ENCODE measurements at places on chromosomes 1 and 21.

DNA sequence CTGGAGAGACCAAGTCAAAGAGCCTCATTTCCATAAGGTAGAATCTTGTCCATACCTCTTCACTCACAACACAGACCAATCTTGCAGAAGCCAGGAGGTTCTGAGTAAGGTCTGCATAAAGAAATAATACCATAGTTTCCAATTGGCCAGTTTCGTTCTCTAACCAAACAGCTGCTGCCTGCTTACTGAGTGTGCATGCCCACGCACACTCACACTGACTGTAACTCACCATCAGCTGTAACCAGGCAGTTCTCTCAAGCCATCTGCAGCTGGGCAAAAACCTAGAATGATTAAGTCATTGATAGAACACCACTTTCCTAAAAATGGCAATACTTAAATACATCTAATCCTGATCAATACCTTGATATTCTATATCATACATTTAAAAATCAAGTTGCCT, 106.6 kb upstream of the VAV3 start:
- no peak for DNase-seq

- DNase-seq: no peak
Observed at GRCh38 chr1:241770115-241770514, 77.9 kb upstream of the EXO1 start.

DNA sequence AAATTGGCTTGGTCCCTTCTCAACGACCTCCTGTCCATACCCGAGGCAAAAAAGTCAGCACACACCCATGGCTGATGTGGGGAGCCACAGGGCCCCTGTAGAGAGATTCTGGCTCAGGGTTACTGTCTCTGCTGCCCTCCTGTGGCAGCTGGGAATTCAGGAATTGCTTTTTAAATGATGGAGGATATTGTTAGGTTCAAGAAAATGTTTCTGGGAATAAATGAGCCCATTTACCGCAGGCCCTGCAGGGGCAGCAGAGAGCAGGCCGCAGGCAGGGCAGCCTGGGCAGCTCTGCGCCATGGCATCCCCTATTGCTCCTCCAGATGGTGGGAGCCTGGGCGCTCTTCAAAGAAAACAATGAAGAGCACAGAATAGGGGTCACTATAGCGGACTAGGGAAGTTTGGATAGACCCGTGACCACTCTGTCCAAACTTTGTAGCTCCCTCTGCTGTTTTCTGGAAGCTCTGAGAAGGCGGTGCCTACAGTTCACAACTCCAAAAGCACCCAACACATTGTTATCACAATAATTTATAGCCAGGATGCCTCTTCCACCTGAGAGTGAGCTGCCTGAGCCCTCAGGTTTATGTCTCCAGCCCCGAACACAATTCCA, 201.1 kb downstream of the BACH1 start:
- peak; percentile 21 for DNase-seq

DNA sequence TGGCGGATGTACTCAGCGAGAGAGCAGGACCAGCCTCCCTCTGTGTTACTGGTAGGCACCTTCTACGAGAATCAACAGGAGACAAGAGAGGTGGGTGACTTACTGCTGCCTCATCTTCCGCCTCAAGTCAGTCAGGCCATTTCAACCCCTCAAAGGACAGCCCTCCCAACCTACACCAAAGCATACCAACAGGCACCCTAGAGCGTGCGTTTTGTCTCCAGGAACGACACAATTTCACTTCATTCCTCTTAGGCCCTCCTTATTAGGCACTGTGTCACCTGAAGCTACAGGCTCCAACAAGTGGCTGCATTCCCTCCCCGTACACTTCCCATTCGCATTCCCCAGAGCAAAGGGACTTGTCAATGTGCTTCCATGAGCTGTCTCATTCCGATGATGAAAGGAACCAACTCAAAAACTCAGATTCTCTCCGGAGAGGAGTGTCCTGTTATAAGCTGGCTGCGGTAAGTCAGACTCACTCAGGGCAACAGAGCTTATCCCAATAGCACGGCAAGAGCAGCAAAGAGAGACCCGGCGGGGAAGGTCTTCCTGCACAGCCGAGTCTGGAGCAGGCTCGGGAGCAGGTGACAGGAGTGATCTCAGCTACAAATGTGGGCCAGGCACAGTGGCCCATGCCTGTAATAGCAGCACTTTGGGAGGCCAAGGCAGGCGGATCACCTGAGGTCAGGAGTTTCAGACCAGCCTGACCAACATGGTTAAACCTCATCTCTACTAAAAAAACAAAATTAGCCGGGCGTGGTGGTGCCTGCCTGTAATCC, 120.6 kb upstream of the IFFO2 start:
- DNase-seq: no peak

- no peak for DNase-seq
Observed at GRCh38 chr21:34782506-34783360, 113.9 kb downstream of the CLIC6 start.

DNA sequence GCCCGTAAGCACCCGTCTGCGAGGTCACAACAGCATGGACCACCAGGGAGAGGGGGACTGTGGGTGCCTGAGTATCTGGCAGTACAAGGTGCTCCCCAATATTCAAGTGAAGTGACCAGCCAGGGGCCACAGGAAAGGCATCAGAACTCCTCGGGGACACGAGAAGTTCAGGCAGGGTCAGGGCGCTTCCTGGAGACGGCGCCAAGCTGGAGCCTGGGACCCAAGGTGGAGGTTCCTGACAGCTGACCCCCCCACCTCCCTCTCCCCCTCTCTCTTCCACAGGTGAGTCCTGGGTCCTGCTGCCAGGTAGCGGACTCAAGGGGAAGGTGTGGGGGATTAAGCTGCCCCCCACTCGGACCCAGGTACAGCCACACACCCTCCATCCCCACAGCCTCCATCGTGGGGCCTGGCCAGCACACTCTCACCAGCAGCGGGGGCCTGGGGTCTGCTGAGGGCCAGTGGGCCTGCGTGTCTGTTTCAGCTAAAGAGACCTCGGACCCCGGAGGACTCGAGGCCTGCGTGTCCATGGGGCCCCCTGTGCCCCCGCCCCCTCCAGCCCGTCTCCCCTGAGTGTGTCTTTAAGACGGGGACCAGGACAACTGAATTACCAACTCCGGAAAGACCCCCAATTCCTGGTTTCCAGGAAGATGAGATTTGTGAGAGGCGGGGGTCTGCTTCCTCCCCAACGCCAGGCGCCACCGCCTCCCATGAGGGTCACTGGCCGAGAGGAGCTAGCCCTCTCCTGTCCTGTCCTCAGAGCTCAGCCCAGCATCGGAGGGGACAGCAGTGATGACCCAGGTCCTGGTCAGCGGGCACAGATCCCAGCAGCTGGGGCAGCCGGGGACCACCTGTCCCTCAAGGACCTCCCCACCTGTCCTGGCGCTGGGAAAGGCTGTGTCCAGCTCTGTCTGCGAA, 6.2 kb downstream of the TNFRSF18 start:
- no peak for DNase-seq

GRCh38 chr1:160117300-160117699, 1.7 kb downstream of the ATP1A2 start:
- no peak for DNase-seq

- DNase-seq: no peak
Observed at GRCh38 chr1:202305168-202305567, 36.6 kb downstream of the UBE2T start.

DNA sequence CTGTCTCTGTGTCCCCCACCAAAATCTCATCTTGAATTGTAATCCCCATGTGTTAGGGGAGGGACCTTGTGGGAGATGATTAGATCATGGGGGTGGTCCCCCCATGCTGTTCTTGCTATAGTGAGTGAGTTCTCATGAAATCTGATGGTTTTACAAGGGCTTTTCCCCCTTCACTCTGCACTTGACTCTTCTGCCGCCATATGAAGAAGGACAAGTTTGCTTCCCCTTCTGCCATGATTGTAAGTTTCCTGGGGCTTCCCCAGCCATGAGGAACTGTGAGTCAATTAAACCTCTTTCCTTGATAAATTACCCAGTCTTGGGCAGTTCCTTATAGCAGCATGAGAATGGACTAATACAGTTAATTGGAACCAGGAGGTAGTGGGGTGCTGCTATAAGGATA, 137.1 kb upstream of the RAB4A start:
- no peak for DNase-seq

- no peak for DNase-seq
Observed at GRCh38 chr1:213017447-213018273, 2.0 kb upstream of the ANGEL2 start.

DNA sequence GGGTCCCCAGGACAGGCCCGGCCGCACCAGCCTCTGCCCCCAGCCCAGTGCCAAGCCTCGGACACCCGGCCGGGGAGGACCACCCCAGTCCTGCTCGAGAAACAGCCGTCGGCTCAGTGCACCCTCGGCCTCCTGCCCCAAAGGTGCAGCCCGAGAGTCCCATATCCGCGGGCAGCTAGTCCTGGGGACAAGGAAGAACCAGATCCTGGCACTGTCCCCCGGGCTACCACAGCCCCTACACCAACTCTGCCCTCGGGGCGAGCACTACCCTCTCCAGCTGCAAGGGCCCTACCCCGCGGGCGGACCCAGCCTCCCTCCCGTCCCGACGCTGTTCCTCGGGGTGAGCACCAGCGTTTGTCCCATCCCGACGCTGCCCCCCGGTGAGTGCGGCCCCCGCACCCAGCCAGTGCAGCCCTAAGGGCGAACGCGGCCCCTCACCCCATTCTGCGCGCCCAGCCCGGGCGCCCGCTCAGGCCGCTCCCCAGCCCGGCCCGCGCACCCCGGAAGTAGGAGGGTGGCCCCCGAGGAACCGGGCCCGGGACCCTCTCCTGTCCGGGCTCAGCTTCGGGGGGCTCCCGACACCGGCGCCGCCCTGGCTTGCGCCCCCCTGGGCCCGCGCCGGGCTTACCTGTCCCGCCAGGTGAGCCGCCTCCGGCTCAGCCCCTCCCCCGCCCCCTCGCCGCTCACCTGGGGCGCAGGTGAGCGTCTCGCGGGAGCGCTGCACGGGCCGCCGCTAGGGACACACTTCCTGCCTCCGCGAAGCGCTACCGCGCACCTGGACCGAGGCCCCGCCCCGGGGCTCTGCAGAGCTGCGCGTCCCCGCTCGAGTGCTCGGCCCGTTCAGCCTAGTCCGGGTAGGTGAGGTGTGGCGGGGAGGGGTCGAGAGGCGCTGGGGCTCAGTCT, at the start of gene KDF1:
TSS of gene KDF1 (minus strand) at position 747 of the 903 bp plus-strand sequence. CDS start 8,088 bp downstream, outside the sequence.
- DNase-seq: no peak

DNA sequence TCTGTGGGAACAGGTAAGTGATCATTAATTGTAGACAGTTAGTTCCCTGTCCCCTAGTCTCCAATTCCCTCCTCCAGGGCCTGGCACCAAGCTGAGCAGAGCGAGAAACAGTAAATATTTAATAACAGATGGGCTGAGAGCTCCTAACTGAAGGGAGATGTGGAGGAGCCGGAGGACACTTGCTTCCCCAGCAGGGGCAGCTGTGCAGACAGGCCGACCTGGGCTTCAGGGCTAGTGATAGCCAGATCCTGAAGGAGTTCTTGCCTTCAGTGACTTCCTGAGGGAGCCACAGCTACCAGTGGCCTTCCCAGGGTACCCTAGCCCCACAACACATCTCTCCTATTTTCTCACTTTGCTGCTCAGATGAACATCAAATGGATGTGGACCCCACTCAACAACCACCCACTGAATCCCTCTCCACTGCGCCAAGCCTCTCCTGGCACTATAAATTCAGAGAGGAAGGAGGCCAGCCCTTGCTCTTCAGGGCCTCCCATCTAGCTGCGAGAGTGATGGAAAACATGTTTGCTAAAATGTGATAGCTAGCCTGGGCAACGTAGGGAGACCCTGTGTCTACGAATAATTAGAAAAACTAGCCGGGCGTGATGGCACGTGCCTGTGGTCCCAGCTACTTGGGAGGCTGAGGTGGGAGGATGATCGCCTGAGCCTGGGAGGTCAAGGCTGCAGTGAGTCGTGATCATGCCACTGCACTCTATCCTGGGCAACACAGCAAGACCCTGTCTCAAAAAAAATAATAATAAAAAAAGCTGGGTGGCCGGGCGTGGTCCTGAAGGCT, 26.9 kb upstream of the SYNC start:
- DNase-seq: peak; percentile 48

GRCh38 chr1:1918901-1919303, at the start of gene TMEM52:
TMEM52 (minus strand) TSS chr1:1919279; CDS start chr1:1919265, 14 bp downstream.
- no peak for DNase-seq

GRCh38 chr1:74703386-74704182, 29.3 kb downstream of the CRYZ start:
- no peak for DNase-seq

GRCh38 chr1:155940482-155940992, 901 bp upstream of the RXFP4 start:
- DNase-seq: peak; percentile 69

Data from A549 (cell line).